ENCODE measurements at places on chromosomes 4 and X.

- DNase-seq: no peak
Measured at GRCh38 chr4:7985891-7986441, 46.3 kb upstream of the AFAP1 start.

- DNase-seq: no peak
Measured at GRCh38 chr4:95572304-95572991, 23.7 kb upstream of the UNC5C start.

DNA sequence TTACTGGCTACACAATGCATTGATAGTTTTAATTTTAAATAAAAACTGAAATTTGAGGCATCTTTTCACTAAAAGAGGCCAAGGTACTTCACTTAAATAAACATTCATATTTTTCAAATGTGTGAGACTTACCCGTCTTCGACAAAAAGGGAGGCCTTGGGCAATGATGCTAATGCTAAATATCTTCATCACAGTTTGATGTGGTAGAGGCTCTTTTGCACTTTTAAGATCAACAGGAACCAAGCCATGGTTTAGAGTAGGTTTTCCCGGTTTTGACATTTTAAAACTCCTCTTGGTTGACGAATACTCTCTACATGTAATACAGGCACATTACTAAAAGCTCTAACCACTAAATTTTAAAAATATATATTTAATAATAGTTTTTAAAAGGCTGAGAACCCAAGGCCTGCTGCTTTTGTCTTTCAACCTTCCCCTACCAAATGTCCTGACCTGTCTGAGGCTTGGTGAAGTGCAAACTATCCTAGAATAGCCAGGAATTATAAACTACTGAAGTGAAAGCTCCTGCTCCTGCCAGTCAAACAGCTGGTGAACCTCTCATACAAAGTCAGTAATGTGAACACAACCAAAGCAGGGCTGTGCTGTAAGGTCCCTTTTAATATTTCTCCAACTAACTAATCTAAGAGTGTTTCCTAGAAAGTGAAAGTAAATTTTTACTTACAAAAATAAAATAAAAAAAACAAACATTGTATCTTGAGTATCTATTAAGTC, 153.7 kb downstream of the FBXW7 start:
- DNase-seq: no peak

DNA sequence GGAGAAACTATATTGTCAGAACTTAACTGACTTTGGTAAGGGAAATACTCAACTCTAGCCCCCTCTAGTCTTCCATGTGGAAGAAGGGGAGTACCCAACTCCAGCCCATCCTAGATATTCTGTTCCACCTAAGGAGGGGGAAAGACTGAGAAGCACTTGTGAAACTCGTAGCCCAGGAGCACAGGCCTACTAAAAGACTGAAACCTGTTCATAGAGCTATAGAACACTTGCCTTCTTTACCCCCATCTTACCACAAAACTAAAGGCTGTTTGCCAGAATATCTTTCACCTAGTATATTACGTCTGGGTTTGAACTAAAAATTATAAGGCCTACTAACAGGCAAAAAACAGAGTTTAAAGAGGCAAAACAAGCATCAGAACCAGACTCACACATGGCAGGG, 15.5 kb downstream of the CLDN22 start:
- DNase-seq: no peak

- no peak for DNase-seq
Measured at GRCh38 chr4:2177443-2178093, 64.4 kb downstream of the HAUS3 start.

GRCh38 chr4:168304744-168305459, 13.7 kb downstream of the DDX60 start:
- DNase-seq: no peak

DNA sequence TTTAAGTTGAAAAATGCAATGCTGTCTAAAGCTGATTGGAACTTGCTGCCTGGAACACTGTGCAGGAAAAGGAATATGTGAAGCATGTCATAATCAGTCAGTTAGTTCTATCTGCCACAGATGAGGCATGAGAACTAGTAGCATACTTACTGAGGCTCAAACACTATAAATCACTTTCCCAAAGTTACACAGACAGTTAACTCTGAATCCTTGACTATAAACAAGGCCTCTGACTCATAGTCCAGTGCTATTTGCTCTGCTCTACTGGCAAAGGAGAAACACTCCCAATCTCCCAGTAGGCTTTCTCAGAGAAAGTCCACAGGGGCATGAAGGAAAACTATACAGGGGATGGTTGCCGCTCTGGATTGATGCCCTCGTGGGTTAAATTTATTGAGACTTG, 2078.4 kb upstream of the TENM3 start:
- DNase-seq: no peak

DNA sequence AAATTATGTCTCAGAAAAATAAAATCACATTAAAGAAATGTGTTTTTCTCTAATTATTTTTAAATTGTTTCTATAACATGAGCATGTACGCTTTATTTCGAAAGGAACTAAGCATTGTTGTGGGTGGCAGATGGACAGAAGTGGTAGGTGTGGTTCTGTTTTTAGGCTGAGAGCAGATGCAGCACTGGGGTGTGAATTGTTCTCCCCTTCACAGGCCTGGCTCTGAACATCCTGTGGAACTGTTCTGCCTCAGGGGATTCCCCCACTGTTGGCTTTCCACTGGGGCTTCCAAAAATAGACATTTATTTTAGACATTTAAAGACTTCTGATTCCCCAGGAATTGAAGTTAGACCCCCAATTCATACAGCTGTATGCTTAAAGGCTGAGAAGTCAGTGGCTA, 41.9 kb upstream of the PDHA2 start:
- no peak for DNase-seq

DNA sequence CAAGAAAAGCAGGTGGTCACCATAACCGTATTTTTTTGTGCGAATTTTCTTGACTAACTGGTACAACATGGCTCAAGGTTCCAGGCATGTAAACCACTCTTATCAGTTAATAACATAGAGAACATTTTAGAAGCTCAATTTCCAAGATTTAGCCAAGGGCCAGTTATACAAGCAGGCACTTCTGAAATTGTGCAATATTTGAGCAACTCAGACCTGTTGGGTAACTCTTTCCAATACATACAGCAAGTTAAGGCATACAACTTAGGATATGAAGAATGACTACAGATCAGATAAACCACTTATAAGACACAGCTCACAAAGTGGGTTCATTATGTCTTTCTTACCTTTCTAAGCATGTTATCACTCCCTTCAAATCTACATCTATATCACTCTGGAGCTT, 43.9 kb downstream of the ZNF280C start:
- no peak for DNase-seq

GRCh38 chr4:126633306-126633705, 999.5 kb upstream of the INTU start:
- DNase-seq: no peak

GRCh38 chrX:68878977-68879645, 50.3 kb downstream of the EFNB1 start:
- DNase-seq: no peak

DNA sequence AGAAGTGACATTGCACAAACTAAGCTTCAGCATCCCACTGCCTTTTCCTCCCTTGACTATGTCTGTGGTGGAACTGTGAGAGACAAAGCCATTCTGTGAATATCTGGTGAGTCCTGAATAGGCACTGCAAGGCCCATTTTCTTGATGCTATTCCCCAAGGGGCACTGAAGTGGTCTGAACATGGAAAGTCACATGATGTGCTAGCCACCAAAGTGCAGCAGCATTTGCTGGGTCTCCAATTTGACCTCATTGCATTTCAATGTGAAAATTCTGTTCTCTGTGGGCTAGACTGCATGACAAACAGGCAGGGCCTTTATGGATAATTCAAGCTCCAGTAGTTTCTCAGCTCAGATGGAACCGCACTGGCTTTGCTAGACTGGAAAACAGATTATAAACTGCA, 627.4 kb upstream of the BOD1L1 start:
- no peak for DNase-seq

- no peak for DNase-seq
Measured at GRCh38 chr4:40523581-40523980, 106.1 kb downstream of the RBM47 start.

DNA sequence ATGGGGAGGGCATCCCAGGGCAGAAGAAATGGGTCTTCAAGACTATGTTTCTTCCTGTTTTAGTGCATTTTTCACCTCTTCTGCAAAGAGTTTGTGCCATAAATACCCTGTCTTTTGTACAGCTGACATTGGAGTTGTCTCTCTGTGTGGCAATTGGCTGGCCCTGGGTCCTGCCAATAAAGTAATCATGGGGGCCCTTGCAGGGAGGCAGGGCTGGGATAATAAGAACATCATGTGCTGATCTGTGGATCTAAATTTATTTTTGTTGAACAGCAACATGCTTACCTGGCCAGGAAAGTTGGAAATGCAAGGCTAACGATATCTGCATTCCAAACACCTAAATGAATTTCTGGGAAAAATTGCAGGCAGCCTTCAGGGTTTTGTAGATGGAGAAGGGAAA, 174.6 kb upstream of the GATB start:
- DNase-seq: no peak

- DNase-seq: no peak
Measured at GRCh38 chr4:8269535-8270417, at the start of gene HTRA3. Gene HTRA3 (plus strand): TSS chr4:8269754. CDS start chr4:8269969, 215 bp downstream.

DNA sequence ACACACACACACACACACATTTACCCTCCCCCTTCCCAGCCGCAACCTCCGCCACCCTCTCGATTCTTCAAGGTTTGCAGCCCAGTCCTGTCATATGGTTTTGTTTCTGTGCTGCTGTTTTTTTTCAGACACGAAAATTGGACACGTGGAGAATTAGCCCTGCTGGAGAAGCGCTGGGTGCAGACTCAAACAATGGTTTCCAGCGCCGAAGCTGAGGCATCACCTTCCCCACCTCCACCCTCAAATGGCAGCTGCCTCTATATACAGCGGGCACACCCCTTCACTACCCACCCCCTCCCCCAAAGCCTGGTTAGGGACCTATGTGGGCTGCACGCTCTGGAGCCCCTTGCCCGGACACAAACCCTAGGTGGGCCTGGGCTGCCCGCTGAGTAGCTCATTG, 87.9 kb downstream of the BCOR start:
- no peak for DNase-seq

DNA sequence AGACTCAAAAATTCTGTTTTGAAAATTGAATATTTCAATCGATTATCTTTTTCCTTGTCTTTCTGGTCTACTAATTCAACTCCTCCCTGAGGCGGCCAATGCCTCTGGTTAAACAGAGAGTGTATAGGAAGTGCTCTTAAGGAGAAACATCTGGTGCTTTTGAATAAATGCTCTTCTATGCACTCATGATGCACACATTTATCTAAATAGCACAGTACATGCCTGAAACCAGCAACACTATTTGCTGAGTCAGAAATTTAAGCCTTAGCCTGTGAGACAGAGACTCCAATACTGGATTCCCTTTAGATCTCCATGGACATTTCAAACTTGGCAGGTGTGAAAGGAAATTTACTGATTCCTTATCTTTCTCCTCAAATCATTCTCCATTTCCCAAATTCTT, 118.6 kb downstream of the SLIT2 start:
- no peak for DNase-seq

DNA sequence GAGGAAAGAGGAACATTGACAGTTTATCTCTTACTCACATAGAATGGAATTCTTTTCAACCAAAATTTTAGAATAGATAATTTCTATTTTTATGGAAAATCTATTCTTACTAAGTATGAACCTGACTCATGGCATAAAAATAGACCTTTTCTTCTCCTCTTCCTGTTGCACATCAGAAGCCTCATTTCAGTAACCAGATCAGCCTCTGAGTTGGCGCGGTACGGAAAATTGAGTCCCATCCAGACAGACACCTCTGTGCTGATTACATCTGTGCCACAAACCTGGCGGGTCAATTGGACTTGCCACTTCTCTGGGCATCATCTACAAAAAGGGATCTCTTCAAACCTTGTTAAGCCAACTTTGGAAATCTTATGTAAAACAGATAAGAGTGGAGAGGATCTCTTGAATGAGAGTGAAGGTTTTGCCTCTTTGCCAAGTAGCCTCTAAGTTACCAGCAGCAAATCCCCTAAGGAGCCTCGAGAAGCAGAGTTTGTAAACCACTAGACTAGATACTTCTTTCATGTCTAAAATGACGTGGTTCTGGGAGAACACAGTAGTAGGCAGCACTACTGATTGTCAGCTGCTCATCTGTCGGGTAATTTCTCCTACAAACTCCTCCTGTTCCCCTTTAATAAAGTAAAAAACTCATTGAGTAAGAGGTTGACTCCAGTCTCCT, 37.4 kb downstream of the TENM3 start:
- DNase-seq: no peak

DNA sequence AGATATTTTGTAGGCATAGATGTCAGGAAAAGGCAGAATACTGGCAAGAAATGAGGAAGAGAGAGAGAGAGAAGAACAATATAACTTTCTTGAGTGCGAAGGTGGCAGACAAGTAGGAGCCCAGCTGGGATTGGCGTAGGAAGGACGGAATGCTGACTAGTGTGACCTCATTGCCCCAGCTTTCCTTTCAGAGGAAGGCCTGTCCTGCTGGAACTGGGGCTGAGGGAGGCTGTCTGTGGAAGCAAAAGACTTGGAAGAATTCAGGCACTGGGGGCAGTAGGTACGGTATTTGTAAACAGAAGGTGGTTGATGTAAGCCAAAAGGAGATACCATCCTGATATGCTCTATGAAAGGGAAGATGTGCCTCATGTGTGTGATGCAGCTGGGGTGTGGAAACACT, 818.4 kb downstream of the ADGRL3 start:
- DNase-seq: no peak

DNA sequence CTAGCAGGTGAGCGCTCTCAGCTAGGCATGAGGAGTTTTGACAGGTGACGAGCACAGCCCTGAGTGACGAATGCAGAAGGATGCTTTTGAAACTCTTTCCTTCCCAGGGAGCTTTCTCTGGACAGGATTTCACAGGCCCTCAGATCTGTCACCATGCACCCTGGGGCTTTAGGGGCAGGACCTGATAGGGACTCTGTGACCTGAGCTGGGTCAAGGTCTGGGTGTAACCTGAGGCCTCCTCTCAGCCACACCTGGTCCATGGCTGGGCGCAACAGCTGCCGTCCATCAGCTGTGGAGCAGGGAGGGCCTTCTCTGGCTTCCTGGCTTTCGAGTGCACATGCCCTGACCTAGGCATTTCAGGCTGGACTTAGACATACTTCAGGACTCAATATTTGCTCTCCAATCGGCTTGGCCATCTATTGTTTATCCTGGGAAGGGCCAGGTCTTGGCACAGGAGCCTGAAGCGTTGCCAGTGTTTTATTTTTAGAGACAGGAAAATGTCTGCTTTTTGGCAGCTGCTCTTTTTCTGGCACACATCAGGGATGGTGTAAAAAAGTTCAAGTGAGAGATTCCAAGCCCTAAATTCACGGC, 56.4 kb downstream of the C4orf51 start:
- DNase-seq: no peak

DNA sequence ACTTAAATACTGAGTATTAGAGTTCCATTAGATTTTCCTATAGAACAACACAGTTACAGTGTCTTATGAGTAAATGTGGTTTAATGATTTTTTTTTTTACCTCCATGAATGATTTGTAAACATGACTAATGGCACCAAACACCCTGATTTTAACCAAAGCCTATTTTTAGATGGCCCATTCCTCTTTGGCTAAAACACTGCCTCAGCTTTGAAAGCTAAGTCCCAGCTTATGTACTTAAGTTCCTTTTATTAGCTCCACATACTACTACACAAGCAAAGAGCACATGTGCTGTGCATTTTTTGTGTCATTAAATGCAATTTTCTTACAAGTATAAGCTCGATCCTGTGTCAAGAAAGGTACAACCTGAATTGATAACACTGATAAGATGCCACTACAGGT, 575.6 kb upstream of the PITX2 start:
- DNase-seq: no peak

GRCh38 chr4:158397781-158398180, 123.9 kb upstream of the RXFP1 start:
- DNase-seq: no peak

GRCh38 chr4:22385611-22386011, 130.3 kb downstream of the ADGRA3 start:
- no peak for DNase-seq
